ENCODE measurements at places on chromosomes 7 and 10.
A peak's percentile ranks its signal among the peaks of the same experiment; 100 is the strongest.

GRCh38 chr7:29289156-29290021, 94.8 kb downstream of the CHN2 start:
- DNase-seq: no peak

DNA sequence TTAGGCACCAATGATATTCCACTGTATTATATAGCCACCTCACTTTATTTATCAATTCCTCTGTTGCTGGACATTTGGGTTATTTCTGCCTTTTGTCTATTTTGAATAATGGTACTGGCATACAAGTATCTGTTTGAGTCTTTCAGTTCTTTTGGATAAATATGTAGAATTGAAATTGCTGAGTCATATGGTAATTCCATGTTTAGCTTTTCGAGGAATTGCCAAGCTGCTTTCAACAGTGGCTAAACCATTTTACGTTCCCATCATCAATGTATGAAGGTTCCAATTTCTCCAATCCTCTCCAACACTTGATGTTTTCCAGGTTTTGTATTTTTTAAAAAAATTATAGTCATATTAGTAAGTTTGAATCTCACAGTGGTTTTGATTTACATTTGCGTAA, 42.3 kb downstream of the JMJD1C start:
- no peak for DNase-seq

DNA sequence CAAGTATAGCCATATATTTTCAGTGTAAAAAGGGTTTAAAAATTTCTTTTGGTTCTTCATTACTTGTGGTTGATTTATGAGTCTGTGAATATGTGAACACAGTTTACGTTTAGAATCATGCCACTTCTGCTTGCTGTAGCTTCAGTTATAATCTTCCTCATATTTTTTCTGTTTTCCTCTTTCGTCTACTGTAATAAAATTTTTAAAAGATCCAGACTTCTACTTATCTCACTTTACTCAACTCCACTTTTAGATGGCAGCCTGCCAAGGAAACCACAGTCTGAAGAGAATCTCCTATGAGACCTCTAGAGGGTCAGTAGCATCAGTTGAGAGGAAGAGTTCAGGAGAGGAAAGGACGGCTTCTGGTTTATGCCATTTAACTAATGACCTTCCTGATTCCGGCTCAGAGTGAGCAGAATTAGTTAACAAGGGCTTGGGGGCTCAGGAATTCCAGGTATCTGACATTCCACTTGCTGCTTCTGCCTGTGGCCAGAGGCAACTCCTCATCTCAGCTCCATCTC, 21.4 kb downstream of the CREB5 start:
- no peak for DNase-seq

DNA sequence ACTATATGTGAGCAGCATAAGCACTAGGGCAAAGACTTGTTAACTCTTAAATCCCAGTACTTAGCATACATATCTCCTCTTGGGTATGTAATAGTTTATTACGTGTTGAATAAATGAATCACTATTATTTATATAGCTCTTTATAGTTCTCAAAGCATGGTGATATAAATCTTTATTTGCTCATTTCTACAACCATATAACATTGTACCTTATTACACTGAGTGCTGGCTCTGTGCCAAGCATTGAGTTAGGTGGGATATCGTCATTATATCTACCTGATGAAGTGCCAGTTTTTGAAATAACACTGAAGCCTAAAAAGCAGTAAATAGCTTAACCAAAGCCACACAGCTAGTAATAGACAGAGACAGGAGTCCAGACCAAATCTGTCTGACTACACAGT, 27.9 kb downstream of the AHR start:
- DNase-seq: no peak

DNA sequence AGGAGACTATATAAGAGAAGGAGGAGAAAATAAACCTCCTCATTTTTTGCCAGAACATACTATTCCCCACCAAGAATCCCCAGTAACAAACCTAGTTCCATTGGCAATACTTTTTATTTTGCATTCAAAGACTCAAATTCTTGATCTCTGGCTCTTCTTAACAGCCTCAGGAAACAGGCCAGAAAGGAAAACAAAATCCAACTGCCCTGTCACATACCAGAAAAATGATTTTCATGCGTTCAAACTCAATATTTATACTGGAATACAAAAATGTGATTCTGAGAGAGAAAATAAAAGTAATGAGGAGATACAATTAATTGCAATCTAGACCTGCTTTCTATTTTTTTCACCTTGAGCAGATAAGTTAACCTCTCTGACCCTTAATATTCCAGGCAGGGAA, 435.9 kb upstream of the AUTS2 start:
- no peak for DNase-seq

DNA sequence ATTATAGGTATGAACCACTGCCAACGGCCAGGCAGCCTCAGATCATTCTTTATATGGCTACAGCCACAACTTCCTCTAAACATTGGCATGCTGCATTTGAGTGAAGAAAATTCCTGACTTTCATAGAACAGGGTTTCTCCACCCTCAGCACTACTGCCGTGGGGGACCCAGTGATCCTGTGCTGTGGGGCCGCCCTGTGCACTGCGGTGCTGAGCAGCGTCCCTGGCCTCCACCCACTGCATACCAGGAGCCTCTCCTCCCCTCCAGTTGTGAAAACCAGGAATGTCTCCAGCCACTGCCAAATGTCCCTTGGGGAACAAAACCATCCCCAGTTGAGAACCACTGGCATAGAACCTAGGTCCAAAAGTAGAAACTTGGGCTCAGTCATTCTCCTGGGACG, 15.8 kb downstream of the CNPY1 start:
- no peak for DNase-seq

DNA sequence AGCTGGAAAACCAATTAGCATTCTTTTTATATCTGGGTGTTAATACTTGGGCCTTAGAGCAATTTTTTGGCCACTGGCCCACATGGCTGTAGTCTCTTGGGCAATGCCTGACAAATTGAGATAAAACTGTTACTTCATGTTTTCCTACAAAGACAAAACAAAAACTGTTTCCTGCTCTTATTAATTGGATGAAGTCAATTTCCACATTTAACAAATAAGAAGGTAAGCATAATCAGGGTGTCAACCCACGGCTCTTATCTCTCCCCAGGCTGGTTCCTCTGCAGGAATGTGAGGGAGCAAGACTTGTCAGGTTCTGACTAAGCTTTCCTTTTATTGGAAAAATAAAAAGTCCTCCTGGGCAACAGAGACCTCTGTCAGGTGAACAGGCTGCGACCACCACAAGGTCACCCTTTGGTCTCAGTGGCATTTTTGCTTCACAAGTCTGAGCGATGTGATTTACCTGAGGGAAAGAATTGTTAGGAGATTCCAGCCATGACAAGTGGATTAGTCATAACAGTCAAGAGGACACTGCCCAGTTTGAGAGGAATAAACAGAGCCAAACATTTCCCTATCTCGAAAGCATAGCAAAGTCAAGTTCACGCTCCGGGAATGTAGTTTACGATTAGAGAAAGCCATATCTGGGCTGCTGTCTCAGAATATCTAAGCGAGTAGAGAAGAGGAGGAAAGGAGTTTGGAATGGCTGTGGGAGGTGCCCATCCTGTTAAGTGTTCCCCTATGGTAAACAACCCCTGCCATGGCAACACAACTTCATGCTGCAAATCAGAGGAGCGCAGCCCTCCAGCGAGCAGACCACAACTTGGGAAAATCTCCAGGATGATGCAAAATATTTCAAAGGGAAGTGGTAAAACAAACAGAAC, 144.4 kb downstream of the TES start:
- no peak for DNase-seq

DNA sequence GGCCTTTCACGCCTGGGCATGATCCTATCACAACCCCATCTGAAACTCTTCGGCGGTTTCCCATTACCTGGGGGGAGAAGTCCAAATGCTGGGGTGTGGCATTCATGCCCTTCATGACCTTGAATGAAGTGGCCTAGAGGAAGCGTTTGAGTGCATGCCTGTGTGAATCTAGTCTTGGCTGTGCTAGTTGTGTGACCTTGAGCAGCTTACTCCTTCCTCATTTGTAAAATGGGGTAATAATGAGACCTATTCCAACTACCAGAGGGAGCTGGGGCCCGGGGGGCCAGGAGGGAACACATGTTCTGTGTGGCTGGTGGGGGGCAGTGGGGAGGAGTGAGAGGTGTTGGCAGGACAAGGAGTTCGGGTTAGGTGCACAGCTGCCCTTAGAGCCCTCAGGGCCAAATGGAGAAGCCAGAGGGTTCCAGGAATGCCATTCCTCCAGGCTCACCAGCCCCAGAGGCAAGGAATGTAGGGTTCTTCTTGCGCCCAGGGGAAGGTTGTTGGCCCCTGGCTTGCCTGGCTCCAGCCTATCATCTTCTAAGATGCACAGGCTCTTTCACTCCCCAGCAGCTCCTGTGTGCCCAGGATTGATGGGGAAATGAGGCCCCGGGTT, 21.3 kb upstream of the TBRG4 start:
- DNase-seq: no peak

DNA sequence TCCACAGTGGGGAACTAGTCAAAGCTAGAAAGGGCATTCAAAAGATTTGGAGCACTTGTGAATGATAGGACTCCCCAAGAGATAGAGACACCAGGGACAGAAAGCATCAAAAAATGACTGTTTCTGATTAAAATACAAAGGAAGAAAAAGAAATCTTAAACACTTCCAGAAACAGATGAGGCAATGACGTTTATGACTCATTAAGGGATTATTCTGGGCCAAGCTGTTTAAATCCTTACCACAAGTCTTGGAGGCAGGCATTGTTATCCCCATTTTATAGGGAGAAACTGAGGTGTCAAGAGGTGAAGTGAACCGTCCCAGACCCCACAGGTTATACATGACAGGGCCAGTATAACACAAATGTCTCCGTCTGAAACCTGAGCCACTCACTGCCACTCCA, 68.3 kb upstream of the AMPH start:
- no peak for DNase-seq

DNA sequence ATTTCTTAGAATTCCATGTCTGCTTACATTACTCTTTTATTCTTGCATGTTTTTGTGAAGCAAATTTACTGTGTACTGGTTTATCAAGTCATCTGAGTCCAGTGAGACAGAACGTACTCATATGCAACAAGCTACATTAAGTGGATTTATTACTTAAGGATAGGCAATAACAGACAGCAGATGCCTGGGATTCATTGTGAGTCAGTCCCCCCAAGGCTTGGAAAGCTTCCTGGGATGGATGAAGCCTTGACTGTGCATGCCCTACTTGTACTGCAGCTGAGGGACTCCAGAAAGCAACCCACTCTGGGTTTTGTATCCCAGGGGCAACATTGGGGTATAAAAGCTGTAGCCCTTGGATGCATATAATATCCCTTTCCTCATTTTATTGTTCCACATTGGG, 113.4 kb upstream of the RAB18 start:
- no peak for DNase-seq

- no peak for DNase-seq
These were observed 214.3 kb upstream of the SHH start for GRCh38 chr7:156026603-156027002.

DNA sequence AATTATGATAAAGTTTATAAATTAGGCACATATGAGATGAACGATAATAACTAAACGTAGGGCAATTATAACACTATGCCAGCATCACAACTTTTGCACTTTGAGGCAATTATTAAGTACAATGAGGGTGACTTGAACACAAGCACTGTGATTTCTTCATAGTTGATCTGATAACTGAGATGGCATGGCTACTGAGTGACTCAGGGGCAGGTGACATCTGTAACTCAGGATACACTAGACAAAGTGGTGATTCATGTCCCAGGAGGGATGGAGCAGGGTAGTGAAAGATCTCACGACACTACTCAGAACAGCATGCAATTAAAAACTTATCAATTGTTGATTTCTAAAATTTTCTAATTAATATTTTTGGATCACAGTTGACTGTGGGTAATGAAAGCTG, 98.3 kb upstream of the ARHGAP21 start:
- peak; percentile 9 for DNase-seq

- no peak for DNase-seq
These were observed 339.0 kb downstream of the RNLS start for GRCh38 chr10:88243836-88244730.

- DNase-seq: no peak
These were observed 84.4 kb upstream of the BET1 start for GRCh38 chr7:94088560-94088959.

- no peak for DNase-seq
These were observed 141.0 kb upstream of the COL1A2 start for GRCh38 chr7:94253686-94254085.

DNA sequence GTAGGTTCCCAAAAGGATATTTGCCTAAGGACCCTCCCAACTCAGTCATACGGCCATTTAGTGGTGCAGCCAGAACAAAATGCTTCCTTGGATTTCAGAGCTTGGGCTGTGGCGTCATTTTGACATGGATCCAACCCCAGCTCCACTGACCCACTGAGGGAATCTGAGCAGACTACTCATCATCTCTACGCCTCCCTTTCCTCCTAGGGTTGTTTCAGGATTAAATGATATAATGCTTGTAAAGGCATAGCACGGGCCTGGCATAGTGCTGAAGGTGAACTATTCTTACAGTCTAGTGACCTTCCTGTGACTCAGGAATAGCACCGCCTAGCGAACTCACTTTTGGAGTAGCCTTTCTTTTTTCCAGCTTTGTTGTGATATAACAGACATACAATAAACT, 70.3 kb upstream of the LOXL4 start:
- DNase-seq: no peak

GRCh38 chr10:118374404-118374803, 32.3 kb upstream of the FAM204A start:
- no peak for DNase-seq

- no peak for DNase-seq
These were observed 243.5 kb downstream of the DNAJB6 start for GRCh38 chr7:157580324-157580723.

GRCh38 chr7:75737856-75738603, 711 bp downstream of the HIP1 start:
- DNase-seq: no peak

- no peak for DNase-seq
These were observed 614.2 kb upstream of the ADARB2 start for GRCh38 chr10:2351566-2351965.
